ENCODE measurements at places on chromosomes 4 and X. TPM values are rescaled to one million over a fixed set of nuclear protein-coding genes. Genes with fewer than 3 reads are reported as not detected.

The CABS1 gene
- total RNA-seq, result 0.19 TPM

The CACNA1F gene
- not detected for total RNA-seq

The PWWP3B gene
- not detected for total RNA-seq

The CPZ gene
- total RNA-seq, result not detected

The ATP2B3 gene
- total RNA-seq, result 0.05 TPM

The VSIG4 gene
- total RNA-seq, result 0.16 TPM

The GPR82 gene
- total RNA-seq, result 0.46 TPM

The FAM241A gene
- total RNA-seq, result 0.50 TPM

The AR gene
- 2.0 TPM for total RNA-seq

The IL2 gene
- total RNA-seq, result not detected

The ADGRG4 gene
- 0.27 TPM for total RNA-seq
